Right atrium auricular region (tissue), 2 donors: ENCODE measurements at places on chromosomes 1 and 21. TPM values are rescaled to one million over a fixed set of nuclear protein-coding genes. Genes with fewer than 3 reads are reported as not detected.
A peak's percentile ranks its signal among the peaks of the same experiment; 100 is the strongest.

GRCh38 chr1:204102029-204102611 lies 29.2 kb downstream of the SOX13 start:
- no peak for DNase-seq

The AKR7A3 gene
- total RNA-seq, result 0.20 TPM

DNA sequence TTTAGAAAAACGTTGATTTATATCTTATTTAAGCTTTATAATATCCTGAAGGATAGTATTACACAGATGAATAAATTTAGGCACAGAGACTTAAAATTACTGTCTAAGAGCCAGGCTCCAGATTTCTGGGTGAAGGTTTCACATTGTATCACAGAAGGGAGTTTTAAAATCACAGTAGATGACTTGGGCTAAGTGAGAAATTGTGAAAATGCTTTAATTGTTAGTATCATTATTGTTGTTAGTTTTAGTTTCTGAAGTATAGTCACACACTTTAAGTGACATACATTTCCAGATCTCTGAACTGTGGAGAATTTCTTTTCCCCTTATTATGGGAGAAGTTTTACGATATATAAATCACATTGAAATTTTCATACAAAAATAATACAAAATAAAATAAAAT lies 83.5 kb downstream of the NDUFS5 start:
- DNase-seq, result no peak

- no peak for DNase-seq
These were observed 20.4 kb upstream of the SCAF4 start for GRCh38 chr21:31752352-31752751.

DNA sequence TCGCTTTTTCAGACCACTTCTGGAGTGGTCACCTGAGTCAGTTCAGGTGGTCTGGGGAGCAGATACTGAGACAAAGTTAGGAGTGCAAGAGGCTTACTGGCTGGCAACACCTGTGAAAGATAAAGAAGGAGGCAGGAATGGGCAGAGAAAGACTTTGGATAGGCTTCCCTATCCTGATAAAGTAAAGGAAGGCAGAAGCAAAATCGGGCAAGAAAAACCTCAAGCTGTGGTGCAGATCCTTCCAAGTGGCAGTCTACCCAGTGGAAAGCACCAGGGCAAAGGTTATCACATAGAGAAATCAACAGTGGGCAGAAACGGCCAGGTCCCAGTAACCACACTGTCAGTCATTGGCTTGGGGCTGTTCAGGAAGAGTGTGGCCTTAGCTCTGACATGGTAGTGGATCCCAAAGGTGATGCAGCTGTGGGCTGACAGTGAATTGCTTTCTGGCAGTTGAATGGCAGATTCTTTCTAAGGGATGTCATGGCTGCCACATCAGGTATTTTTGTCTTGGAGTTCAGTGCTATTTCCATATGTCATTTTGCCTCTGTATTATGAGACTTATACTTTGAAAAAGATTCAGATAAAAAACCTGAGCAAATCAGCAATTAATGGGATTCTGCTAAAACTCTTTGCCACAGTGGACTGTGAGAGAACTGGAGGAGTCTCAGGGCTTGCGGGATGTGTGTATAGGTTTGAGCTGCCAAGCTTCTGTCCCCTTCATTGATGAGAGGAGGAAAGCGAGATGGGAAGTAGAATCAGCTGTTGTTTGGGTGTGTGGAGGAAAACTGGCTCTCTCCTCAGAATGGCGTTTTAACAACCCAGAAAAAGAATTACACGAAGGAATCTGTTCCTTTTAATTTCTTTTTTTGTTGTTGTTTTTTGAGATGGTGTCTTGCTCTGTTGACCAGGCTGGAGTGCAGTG lies 8.1 kb upstream of the CGN start:
- no peak for DNase-seq

- DNase-seq, result no peak
These were observed 71.9 kb downstream of the DTL start for GRCh38 chr1:212107481-212107880.

DNA sequence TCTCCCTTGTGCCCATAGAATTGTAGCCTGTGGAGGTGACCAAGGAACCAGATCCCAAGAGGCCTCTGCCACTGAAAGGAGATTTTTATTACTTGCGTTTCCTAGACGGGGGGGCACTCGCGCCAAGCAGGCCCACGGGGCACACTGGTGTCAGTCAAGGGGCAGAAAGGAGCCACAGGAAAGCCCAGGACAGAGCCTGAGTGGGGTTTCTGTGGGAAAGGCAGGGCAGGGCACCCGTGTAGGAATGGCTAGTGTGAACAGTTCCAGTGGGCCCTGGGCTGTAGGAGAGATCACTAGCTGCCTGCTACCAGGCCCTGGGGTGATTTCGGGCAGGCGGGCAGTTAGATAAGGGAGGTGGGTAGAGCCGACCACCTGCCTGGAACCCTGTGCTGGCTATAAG lies 70.8 kb downstream of the ADARB1 start:
- no peak for DNase-seq

The TMEM240 gene
- 1.4 TPM for total RNA-seq

The STK40 gene
- 50.5 TPM for total RNA-seq

The MYOC gene
- 2.8 TPM for total RNA-seq

DNA sequence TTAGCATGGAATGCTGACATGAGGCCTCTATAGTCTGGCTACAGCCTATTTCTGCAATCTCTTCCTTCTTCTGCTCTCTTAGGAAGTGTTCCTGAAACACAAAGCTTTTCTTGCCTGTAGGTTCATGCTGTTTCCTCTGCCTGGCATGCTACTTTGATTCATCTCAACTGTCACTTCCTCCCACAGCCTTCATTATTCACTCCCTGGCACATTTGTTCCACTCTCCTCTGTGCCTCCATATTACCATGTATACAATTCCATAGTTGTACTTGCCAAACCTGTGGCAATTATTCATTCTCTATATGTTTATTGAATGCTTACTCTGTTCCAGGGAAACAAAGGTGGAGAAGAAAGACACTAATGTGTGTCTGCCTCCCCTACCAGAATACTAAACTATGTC lies 210.2 kb downstream of the LRRC7 start:
- no peak for DNase-seq

DNA sequence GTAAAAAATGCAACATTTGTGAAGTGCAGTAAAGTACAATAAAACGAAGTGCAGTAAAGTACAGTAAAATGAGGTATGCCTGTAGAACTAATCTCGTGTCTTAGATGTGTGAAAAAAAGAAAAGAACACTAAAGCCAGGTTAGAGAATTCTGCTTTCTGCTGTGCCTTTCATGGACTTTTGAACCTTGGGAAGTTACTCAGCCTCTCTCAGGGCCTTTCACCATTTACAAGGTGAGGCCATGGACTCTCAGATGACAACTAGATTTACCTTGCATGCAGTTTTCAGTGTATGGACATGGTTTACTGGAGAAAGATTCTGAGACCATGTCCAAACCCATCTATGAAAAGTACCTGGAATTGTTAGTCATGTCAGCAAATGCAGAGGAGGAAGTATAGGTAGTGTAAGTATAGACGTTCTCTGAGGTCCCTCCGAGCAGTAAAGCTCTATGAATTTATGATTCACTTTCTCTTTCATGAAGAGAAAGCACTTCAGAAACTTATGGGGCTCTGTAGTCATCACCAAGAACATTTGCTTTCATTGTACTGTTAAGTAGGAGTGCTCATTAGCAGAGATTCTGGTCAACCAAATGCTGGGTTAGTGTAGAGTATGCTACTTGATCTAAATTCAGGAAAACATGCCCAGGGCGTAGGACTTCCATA lies 143.1 kb downstream of the CACNA1E start:
- no peak for DNase-seq

- DNase-seq, result no peak
These were observed 17.7 kb upstream of the S100A7 start for GRCh38 chr1:153478047-153478691.

DNA sequence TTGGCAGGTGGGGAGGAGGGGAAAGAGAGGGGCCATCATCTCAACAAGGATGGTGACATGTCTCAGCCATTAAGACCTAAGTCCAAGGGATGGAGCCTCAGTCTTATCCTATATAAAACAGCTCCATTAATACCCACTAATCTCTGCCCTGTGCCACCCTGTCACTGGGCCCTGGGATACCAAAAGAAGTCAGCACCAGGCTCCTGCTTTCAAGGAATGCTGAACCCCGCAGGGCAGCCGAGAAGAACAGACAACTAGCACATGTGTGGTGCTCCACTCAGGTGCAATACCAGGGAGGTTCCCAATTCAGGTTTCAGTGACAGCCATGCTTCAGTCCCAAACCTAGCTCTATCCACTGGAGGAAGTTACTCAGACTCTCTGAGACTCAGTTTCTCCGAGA lies 128.4 kb downstream of the GRIK3 start:
- no peak for DNase-seq

DNA sequence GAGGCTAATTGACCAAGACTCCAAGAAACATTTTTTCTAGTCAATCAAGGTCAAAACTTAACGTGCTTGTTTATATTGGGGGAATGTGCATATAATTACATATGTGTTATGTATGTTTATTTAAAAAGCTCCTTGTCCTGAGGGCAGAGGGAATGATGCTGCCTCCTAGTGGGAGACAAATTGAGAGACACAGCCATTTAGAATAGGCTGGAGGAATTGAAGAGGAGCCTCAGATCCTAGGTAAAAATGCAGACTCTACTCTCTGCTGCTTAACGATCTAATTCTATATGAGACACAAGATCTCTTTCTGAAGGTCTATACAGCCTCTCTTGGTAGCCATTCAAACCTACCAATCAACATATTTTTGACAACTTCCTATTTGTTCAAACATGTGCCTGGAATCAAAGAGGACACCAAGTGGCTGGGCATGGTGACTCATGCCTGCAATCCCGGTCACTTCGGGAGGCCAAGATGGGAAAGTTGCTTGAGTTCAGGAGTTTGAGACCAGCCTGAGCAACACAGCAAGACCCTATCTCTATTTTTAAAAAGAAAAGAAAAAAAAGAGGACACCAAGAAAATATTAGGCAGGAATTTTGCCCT lies 136.6 kb upstream of the ZNF648 start:
- DNase-seq, result no peak

- DNase-seq, result no peak
These were observed 74.4 kb upstream of the SLC44A3 start for GRCh38 chr1:94745742-94746141.

DNA sequence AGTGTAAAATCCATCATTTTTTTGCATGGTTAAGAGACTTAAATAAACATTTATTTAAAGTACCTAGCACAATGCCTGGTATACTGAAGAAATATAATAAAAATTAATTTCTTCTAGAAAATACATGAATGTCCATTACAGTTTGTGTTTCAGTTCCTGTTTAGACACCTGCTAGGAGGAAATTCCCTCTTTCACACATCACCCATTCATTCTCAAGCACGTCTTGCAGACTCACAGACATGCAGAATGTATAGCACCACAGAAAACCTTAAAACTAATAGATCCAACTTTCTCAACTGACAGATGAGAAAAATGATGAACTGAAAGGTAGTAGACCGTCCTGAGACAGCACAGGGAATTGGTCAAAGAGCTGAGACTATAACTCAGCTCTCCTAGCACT lies 172.2 kb upstream of the C8B start:
- no peak for DNase-seq

GRCh38 chr1:230208619-230209261 lies 141.7 kb downstream of the GALNT2 start:
- no peak for DNase-seq

- DNase-seq, result no peak
These were observed 38.1 kb downstream of the MIGA1 start for GRCh38 chr1:77817368-77818209.

- DNase-seq, result no peak
These were observed 35.6 kb downstream of the STUM start for GRCh38 chr1:226584164-226584563.

- DNase-seq, result no peak
These were observed 27.7 kb upstream of the FMO1 start for GRCh38 chr1:171220581-171221054.

The RCSD1 gene
- total RNA-seq, result 39.3 TPM

The ALG14 gene
- total RNA-seq, result 0.79 TPM

- peak; percentile 65 for DNase-seq
These were observed 17.4 kb upstream of the KCNAB2 start for GRCh38 chr1:6028042-6028850.

DNA sequence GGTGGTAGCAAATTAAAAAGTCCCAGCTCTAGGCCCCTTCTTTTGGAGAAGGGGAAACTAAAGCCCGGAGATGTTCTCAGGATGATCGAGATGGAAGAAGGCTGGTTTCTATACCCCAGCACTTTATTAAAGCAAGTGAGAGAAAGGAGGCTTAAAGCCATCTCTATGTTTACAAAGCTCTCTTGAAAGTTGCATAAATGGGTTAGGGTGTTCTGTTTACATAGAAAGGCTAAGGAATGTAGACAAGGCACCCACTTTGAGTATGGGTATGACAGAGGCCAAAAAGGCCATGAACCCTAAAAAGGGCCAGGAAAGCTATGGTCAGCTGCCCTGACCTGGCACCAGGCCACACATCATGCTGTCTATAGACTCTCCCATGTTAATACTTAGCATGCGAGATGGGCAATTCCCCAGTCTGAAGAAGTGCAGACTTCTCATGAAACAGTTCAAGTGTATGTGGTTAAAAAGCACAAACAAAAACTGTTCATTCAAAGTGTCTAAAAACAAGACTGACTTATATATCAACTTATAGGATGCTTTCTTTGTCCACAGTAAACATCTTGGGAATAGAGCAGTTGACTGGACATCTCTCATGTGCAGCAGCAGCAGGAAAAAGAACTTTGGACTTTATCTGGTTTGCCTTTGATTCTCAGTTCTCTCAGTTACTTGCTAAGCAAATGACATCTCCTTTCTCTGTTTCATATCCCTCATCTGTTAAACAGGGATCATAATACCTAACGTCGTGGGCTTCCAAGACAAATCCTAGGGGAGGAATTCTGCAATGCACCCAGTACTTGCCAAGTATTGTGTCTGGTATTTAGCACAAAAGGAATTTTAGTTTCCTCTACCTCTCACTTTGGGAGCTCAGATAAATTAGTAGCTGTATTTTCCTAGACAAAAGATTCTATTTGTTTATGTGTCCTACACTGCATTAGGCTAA lies 521.6 kb downstream of the PLPP3 start:
- no peak for DNase-seq

DNA sequence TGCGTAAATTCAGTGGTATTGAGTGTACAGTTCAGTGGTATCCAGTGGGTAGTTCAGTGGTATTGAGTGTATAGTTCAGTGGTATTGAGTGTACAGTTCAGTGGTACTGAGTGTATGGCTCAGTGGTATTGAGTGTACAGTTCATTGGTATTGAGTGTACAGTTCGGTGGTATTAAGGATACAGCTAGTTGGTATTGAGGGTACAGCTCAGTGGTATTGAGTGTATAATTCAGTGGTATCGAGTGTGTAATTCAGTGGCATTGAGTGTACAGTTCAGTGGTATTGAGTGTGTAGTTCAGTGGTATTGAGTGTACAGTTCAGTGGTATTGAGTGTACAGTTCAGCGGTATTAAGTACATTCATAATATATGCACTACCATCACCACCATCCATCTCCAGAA lies 23.5 kb upstream of the KCNAB2 start:
- no peak for DNase-seq

DNA sequence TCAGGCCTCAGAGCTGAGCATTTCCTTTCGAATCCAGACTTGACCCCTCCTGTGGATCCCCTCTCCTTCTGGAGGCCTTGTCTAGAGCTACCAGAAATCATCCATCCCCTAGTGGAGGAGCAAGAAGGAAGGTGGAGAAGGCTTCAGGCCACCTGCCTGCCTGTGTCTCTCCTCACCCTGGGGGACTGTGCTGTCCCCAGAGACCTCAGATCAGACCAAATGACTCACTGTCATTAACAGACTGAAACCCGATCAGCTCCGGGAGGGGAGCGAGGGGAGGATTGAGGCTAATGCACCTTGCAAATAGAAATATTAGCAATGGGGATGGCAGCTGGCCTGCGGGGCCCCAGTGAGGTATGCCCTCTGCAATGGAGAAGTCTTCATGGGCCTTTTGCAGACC lies 2.1 kb downstream of the MYBPH start:
- DNase-seq, result no peak
